ENCODE measurements at places on chromosomes 3 and 15.

DNA sequence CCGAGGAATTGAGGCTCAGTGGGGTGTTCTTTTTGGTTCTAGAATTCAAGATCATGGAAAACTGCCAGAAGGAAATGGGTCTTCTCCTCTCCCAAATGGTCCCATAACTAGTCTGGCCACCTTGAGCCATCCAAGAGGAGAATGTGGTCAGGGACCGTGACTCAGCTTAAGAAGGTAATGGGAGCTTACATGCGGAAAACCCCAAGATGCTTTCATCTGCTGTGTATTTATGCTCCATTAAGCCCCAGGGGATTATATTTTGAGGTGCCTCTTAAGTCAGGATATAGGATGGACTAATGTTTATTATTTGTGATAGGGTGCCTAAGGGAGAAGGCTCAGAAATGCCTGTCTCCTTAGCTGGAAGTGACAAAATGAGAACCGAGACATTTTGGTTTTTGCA, 39.2 kb upstream of the DLG1 start:
- no peak for DNase-seq

DNA sequence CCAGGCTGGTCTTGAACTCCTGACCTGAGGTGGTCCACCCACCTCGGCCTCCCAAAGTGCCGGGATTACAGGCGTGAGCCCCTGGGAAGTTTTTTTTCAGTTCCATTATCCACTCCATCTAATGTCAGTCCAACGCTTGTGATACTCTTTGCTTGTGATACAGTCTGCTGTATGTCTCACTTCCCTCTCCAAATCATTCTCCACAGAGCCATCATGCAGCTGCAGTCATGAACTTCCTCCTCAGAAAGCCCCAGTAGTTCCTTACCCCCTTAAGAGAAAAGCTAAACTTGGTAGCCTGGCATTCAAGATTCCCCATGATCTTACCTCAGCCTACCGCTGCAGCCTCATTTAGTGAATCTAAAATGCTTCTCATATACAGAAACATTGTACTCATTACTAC, 2.3 kb downstream of the ARPC4 start:
- no peak for DNase-seq

- DNase-seq, result no peak
Measured at GRCh38 chr15:65949011-65949410, 79.7 kb downstream of the RAB11A start.

GRCh38 chr15:70327856-70328678, 230.3 kb upstream of the TLE3 start:
- no peak for DNase-seq

GRCh38 chr3:146895026-146895749, 290.0 kb upstream of the PLSCR5 start:
- DNase-seq, result no peak

GRCh38 chr3:138781012-138781470, 53.7 kb downstream of the PIK3CB start:
- DNase-seq, result peak; percentile 63

DNA sequence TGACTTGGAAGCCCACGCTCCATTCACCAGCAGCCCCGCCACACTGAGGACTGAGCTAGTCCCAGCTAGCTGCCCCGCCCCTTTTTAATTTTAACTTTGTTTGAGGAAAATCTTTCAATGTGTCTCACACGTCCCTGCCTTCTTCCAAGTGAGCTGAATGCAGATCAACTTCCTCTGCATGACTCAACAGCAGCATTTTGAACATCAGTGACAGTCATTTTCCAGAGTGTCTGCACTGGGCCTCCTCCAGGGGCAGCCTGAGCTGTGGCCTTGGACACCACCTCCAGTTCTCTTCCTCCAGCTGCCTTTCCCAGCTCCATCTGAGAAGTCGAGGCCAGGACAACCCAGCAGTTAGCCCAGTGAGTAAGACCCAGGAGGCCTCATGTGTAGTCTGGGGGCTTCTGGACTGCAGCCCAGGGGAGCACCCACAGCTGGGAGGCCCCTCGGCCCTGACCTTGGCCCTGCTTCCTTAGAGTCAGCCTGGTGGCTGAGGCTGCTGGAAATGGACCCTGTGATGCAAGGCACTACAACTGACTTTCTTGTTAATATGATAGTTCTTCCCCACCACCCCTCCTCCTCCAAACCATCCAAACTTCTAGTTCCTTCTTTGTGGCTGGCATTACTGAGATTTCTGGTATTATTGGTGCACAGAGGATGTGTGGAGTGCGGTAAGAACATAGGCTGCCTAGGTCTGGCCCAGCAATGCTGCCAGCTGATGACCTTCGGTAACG, 21.4 kb upstream of the ESYT3 start:
- DNase-seq, result no peak

DNA sequence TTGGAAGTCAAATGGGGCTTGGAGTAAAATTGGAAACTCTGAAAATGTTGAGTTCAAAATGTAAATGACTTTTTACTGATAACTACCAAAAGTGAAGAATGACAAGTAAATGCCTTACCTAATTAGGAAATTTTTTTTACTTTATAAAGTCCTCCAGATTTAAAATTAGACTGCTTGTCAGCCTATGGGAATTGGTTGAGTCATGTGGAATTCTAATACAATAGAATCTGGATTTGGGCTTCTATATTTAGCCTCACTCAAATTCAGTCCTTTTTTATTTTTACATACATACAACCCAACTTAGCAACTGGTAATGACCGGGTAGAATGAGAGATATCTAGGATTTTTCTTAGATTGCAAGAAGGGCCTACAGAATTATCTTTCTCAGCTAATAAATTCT, 158.9 kb upstream of the CADPS start:
- no peak for DNase-seq

- no peak for DNase-seq
Measured at GRCh38 chr3:124768812-124769211, 38.6 kb downstream of the UMPS start.

GRCh38 chr3:55160241-55160983, 232.6 kb upstream of the LRTM1 start:
- no peak for DNase-seq

- DNase-seq, result no peak
Measured at GRCh38 chr3:126545544-126545943, 13.2 kb downstream of the C3orf22 start.

DNA sequence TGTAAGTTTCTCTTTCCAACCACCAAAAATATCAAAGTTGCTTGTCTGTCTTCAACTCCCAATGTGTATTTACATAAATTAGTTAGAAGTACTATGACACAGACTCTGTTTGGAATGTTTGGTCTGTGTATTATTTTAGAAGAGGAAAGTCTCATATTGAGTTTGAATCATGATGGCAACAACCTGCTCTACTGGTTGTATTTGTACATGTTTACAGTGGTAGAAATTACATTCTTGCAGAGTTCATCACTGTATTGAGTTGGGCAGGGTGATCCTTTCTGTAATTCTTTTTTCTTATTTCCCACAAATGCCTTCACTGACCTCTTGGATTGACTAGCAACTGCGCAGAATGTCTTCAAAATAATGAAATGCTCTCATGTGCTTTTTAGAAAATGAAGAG, 149.6 kb downstream of the CHL1 start:
- no peak for DNase-seq

DNA sequence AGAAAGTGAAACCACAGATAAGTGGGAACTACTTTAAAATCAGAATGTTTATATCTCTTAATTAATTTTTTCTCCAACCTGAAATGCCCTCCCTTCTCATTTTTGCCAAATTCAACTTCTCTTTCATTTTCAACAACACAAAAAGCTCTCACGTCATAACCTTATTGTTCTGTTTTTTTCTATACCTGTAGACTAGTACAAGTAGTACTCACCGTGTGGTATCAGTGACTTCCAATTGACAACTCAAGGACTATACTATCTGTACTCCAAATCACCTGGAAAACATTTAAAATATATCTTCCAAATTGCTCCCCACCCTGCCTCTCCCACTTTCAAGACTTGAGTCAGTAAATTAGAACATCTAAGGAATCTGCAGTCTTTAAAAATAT, 72.8 kb upstream of the ZNF280D start:
- no peak for DNase-seq

DNA sequence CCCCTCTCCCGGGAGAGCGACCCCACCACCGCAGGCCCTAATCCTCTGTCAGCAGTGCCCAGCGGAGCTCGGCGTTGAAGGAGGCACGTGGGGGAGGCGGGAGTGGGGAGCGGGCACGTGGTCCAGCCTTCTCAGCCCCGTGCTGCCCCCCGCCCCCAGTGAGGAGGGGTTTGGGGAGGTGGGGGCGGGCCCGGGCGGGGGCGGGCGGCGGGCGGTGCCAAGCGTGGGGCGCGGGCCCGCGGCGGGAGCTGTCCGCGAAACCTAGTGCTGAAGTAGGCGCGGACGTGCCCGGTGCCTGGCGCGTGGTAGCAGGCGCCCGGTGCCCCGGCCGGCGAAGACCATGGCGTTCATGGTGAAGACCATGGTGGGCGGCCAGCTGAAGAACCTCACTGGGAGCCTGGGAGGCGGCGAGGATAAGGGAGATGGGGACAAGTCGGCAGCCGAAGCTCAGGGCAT, at the start of gene CPLX3:
TSS of gene CPLX3 (plus strand) at position 264 of the 456 bp plus-strand sequence. CDS start at position 341, 77 bp downstream.
- peak; percentile 45 for DNase-seq

DNA sequence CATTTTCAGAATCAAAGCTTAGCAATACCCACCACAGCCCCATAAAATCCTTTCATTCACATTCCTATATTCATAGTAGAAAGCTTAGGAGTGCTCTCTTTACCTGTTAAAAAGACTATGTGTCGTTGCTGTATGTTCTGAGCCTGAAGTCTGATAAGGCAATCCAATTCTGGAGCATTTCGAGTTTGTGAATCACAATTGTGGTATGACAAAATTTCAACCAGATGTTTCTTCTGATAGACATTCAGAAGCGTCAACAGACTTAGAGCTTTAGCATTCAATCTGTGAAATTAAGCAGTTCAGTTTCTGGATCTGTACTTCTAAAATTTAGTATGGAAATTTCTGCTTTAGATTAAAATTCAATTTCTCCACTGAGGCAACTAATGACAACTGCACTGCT, 58.3 kb downstream of the TASOR start:
- no peak for DNase-seq

GRCh38 chr15:68228971-68229385, 550 bp downstream of the CLN6 start:
- no peak for DNase-seq

DNA sequence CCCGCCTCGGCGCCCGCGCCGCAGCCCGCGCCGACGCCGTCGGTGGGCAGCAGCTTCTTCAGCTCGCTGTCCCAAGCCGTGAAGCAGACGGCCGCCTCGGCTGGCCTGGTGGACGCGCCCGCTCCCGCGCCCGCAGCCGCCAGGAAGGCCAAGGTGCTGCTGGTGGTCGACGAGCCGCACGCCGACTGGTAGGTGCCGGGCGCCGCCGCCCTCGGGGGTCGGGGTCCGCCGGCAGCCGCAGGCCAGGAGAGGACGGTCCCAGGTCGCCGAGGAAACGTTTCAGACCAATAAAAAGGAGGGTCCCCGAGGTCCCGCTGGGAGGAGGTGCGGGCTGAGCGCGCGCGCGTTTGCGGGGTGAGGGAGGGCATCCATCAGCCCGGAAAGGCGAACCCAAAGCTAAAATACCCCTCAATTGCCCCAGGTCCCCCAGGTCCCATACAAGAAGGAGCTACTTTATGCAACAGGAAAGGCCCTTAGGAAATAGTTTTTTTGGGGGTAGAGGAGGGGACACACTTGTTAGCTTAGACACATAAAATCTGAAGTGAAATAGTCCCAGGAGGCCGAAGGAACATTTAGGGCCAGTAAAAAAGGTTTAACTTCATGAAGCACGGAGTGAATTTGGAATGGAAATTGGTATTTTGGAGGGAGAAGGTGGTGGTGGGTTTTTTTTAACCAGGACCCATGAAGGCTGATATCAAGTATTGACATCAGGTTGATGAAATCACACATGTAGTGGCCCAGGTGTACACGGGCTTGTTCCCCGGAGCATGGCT, 739 bp downstream of the SYN2 start:
- no peak for DNase-seq

DNA sequence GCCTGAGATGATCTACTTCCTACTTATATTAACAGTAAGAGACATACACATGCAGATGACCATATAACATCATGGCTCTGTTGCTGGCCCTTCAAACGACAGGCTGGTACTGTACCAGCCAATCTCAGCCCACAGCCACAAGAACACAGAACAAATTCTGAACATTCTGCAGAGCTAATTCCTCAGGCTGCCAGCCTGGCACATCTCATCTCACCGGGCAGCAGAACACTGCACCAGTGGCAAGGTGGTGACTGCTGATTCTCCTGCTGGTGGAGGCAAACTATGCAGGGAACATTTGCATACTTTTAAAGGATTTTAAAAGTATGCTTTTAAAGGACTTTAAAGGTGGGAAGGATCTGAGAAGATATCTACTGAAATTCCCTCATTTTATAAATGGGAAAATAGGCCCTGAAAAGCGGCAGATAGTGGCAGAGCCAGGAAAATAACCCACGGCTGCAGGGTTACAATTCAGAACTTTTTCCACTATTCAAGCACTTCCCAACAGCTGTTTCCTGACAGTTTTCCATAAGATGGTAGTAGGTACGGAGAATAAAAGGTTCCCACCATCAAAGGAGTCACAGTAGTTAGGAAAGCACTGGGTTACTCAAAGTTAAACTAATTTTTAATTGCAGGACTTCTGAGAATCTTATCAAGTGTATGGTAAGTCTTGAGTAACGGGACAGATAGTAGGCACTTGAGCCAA, 37.3 kb downstream of the SUMF1 start:
- DNase-seq, result no peak

- DNase-seq, result no peak
Measured at GRCh38 chr15:95442107-95442719, 888.3 kb upstream of the NR2F2 start.

DNA sequence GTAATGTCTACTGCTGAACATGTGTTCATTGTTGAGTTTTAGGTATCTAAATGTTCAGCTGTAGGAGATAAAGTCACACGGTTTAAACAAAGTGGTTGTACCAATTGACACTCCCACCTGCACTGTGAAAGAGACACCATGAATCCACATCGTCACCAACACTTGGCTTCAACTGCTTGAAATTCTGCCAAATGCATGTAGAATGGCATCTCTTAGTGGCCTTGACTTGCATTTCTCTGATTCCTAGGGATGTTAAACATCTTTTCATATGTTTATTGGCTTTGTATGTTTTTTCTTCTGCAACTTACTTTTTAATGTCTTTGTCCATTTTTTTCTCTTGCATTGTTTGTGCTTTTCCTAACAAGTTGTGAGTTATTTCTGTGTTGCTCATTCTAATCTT, 43.4 kb downstream of the RPLP1 start:
- no peak for DNase-seq

GRCh38 chr15:74307827-74308811, 59.3 kb downstream of the CYP11A1 start:
- no peak for DNase-seq

GRCh38 chr3:132343018-132343612, 25.9 kb downstream of the ACP3 start:
- DNase-seq, result peak; percentile 13

- DNase-seq, result no peak
Measured at GRCh38 chr3:168066882-168067281, 28.8 kb downstream of the GOLIM4 start.

GRCh38 chr3:73148682-73149081, 87.2 kb downstream of the EBLN2 start:
- no peak for DNase-seq

- no peak for DNase-seq
Measured at GRCh38 chr3:155984791-155985417, 114.5 kb downstream of the GMPS start.

- DNase-seq, result no peak
Measured at GRCh38 chr3:142224482-142225072, 808 bp downstream of the GK5 start.
